OCI-M1 (cell line): ENCODE measurements at places on chromosomes 1 and 21.

DNA sequence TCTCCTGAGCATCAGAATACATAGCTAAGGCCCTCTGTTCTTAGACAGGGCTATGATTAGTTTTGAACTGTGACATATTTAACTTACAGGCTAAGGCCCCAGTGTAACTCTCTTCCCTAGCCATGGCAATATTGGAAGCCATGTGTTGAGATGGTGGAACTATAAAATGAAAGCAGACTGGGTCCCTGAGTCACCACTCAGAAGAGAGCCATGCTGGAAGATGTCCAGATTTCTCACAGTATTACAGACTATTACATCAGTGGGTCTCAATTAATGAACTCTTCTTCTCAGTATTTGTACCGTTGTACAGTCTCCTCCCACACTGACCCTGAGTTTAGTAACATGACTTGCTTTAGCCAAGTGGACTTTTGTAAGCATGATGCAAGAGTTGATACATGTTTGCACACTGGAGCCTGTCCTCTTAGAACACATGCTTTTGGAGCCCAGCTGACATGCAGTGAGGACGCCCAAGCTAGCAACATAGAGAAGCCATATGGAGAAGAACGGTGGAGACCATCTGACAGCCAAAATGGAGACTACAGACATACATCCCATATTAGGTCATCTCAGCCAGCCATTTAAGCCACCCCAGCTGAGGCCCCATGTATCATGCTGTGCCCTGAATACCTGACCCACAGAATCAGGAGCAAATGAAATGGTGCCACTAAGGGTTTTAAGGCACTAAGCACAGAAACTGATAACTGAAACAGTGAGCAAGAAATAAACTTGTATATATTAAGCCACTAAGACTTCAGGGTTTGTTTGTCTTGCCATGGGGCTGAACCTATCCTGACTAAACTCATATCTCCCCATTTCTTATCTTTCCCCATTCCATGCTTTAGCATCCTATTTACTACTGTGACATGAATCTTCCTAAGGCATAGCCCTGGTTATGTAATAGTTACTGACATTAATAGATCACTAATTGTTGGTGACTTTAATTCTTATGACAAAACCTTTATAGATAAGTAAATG, 24.4 kb downstream of the TBX15 start:
- peak; percentile 98 for DNase-seq

GRCh38 chr1:38071312-38072256, 25.0 kb upstream of the POU3F1 start:
- DNase-seq = peak; percentile 51

- no peak for DNase-seq
These were observed 62.8 kb upstream of the SCCPDH start for GRCh38 chr1:246661451-246661850.

DNA sequence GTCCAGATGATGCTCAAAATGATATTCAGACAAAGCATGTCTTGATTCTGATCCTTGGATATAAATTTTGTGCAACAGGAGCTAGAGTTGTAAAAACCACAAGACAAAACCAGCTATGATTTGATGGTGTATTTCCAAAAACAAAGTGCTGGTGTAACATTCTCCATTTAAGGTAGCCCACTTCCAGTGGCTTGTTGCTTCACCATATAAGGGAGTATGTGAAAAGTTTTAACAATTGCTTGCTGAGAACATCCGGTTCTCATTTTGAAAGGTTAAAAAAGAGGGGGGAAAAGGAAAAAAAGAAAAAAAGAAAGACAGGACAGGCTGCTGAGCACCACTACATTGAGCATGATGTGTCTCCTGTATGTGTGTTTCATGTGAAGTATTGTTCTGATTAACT, 123.6 kb downstream of the MACF1 start:
- no peak for DNase-seq
